Fibroblast of skin of right quadriceps (primary cell): ENCODE measurements at places on chromosomes 3 and 15.
A peak's percentile ranks its signal among the peaks of the same experiment; 100 is the strongest.

GRCh38 chr3:45309876-45310275, 78.5 kb upstream of the LARS2 start:
- DNase-seq: no peak

DNA sequence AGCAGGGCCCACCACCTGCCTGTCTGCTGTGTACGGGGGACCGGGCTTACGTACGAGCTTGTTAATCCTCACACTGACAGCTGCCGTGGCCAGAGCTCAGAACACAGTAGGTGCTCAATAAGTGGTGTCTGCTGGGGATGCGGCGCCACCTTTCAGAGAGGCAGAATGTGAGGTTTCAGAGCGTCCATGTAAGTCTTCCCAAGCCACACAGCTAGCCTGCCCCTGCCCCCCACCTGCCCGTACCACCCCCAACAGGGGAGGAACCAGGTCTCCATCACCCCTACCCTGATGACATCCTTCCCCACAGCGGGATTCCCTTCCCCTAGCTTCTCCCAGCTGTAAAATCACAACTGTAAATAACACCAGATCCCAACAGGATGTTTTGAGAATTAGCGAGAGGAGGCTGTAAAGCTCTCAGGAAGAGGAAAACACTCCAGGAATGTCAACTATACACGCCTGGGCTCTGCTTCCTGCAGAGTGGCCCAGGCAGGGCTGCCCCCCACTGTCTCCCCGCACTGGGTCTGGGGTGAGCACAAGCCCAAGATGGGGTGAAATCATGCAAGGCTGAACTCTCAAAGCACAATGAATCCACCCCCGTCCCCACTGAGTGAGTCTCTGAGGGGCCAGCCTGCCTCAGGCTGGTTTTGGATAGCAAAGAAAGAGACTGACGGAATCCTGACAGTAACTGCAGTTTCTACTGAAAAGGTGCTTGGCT, 250.1 kb upstream of the LYSMD4 start:
- peak; percentile 48 for DNase-seq

- no peak for DNase-seq
These were observed 300.1 kb downstream of the ROBO1 start for GRCh38 chr3:79467721-79468120.

DNA sequence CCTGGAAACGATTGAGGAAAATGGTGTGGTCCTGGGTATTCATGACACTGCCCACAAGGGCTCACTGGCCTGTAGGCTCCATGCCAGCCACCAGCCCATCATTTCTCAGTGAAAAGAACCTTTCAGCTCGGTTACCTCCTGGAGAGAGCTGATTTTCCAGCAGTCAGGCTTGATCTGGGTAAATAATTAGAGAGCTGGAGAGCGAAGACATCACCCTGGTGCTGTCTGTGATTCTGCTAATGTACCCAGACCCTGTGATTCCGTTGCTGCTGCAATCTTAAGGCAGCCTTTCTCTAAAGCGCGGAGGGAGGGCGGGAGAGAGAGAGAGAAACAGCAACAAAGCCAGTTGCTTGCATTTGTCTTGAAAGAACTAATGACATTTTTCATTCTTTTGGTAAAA, 221.9 kb upstream of the TOPAZ1 start:
- no peak for DNase-seq

- no peak for DNase-seq
These were observed 30.0 kb downstream of the DAPK2 start for GRCh38 chr15:64016257-64016656.

DNA sequence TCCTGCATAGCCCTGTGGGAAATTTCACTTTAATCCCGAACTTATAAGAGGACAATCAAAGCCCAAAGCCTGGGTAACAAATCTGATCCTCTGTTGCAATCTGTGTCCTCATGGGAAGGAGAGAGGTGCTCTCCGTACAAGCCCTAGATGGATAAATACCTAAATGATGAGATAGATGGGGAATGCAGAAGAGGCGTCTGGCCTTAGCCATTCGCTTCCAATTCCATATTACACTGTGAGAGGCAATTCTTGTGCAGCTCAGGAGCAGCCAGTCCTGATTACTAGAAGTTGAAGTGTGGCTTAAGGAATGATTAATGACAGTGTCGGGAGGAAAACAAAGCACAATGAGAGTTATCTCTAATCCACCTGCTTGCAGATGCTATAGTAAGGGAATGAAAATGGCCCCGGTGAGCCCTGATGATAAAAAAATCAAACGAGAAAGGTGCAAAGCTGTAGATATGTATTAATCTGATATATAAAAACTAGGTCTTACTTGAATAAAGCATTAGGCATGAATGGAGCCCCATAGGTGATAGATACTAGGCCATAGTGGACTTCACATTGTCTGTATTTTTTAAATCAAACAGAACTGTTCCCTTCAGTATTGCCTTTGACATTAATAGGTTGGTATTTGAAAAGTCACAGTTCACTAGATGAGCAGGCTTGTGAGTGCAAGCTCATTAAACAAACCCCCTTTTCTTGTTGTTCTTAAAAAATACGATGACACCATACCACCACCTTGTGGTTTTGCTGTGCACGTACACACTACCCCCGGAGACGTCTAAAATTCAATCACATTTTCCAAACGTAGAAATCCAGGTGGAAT, 54.2 kb upstream of the TMCO5A start:
- peak; percentile 83 for DNase-seq

- no peak for DNase-seq
These were observed 53.0 kb upstream of the GSK3B start for GRCh38 chr3:120147072-120147871.

DNA sequence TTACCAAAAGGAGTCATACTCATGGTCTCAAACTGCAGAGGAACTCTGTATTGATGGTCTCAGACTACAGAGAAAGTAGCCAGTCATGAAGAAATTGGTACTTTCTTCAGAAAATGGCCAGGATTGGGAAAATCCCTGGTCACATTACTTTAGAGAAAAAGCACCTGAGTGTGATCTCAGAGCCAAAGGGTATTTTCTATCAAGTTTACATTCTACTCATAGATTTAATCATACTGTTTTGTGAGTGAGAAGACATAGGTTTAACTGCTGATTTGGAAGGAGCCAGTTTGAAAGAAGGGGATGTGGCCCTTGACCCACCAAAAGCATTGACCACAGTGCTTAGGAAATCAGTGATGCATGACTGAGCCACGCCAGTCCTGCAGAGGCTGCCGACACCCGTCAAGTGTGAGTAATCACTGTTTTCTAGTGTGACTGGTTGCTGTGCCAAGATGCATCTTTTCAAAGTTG, 203.6 kb downstream of the AKAP13 start:
- DNase-seq: no peak

DNA sequence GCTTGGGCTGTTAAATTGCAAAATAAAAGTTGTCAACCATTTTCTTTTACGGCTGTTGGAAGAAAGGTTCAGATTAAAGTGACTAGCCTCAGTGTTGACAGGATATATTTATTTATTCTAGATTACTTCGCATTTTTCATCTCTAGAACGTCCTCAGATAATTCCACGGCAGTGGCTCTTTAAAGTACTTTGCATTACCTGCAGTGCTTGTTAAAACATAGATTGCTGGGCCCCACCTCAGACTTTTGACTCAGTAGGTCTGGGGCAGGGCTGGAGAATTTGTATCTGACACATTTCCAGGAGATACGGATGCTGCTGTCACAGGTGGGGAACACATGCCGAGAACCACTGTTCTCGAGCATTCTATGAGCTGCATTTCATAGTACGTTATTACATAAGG, 292.7 kb downstream of the EDEM1 start:
- no peak for DNase-seq

DNA sequence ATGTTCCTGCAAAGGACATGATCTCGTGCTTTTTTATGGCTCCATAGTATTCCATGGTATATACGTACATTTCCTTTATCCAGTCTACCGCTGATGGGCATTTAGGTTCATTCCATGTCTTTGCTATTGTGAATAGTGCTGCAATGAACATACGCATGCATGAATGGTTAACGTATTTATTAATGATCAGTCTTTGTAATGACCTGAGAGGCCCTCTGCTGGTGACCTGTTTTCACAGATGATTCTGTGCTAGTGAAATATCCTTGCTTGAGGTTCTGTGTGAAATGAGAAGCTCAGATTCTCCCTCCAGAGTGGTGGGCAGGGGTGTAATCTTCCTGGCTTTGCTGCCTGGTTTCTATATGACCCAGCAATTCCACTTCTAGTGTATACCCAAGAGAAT, 160.2 kb upstream of the RASGRP1 start:
- no peak for DNase-seq

GRCh38 chr15:31260646-31261265, 65.9 kb upstream of the KLF13 start:
- no peak for DNase-seq

GRCh38 chr3:63609408-63609807, 43.1 kb upstream of the SNTN start:
- DNase-seq: no peak

DNA sequence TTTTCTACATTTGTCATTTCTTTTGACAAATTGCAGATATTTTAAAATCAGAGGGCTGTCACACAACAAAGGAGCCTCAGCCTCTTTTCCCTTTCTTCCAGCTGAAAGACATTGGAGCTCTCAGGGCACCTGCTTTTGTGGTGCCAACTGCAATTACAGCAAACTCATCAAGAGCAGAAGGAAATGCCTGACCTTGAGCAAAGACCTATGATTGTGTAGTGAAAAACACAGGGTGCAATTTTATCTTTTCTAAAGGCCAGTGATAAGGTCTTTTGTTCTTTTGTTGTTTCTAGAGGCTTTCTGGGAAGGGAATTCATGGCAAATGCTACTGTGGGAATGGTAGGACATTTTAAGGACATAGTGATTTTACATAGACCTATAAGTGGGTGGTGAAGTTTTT, 214.3 kb downstream of the OXSM start:
- no peak for DNase-seq

GRCh38 chr3:135500034-135500433, 465.5 kb upstream of the PPP2R3A start:
- no peak for DNase-seq

DNA sequence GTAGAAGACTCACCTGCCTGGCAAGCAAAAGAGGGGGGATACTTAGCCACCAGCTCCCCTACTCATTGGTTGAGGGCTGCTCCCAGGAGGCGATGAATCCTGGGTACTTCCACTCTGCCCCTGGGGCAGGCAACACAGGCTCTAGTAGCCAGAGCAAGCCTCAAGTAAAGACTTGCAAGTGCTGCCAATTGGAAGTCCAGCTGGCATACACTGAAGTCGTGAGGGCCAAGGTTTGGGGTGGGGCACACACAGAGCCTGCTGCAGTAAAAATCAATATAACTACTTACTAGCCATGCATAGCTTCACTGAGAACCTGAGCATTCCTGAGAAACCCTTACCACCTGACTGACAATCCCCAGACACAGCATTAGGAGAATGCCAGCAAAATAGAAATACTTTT, 123.0 kb upstream of the EIF1B start:
- no peak for DNase-seq

DNA sequence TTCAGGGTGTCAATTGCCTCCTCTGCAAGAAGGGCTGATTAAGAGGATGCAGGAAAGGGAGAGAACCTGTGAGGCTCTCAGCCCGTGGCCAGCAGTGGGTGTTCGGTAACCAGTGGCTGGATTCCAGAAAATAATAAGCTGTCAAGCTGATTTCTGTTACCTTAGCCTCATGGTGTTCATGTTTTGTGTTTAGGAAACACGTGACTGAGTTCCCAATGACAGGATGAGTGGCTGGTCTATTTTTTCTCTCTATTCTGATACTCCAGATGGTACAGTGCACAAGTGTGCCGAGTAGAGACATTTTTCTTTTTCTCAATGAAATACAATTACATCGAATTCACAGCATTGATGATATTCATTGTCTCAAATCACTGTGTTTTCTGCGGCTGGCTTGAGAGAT, 43.6 kb downstream of the EDEM1 start:
- DNase-seq: no peak

GRCh38 chr15:83845230-83845629, 191.3 kb downstream of the ADAMTSL3 start:
- DNase-seq: peak; percentile 56

DNA sequence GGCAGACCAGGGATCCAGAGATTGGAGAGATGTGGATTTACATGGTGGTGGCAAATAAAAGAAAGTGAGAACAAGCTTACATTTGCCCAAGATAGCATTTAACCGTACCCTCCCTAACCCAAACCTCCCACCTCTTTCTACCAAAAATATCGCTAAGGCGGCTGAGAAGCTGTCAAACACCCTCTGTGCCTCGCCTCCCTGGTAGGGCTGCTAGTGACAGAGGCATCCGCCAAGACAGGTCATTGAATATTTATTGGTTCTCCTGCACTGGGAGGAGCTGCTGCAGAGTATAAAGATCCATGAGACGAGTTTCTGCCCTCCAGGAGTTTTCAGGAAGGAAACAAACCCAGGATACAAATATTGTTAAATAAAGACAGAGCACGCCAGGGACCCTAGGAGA, 107.3 kb upstream of the TMC3 start:
- no peak for DNase-seq

DNA sequence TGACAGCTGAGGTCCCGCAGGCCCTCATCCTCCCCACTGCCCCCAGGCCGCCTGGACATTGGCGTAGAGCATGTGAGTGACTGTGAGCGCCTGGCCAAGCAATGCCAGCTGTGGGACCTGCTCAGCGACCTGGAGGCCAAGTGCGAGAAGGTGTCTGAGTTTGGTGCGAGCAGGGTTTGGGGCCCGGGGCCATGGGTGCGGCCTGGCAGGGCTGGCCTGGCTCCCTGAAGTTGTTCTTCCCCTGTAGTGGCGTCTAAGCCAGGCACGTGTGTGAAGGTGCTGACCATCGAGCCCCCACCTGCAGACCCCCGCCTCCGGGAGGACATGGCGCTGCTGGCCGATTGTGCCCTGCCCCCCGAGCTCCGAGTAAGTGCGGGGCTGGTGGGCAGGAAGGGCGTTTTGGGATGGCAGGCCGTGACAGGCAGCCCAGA, 4.2 kb downstream of the ABTB1 start:
- no peak for DNase-seq

- no peak for DNase-seq
These were observed 78.5 kb downstream of the MRPL46 start for GRCh38 chr15:88388686-88389085.

GRCh38 chr15:91307601-91308000, 207.5 kb downstream of the SV2B start:
- no peak for DNase-seq

DNA sequence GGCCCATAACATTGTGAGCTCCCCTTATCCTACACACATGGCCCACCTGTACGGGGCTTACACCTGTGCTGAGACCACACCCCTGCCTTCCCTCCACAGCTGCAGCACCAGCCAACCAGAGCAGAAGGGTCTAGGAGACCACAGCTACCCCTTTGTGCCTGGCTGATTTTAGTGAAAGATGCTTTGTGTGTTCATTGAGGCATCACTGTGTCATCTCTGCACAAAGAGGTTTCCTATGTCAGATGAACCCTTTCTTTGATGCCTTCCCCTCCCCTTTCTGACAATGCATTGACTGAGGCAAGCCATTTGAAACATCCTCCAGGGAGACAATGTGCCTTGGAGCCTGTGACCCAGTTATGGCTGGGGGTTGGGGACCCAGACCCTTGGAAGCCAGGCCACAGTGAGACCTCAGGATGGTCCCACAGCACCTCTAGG, 54.9 kb upstream of the SLC7A14 start:
- DNase-seq: no peak

DNA sequence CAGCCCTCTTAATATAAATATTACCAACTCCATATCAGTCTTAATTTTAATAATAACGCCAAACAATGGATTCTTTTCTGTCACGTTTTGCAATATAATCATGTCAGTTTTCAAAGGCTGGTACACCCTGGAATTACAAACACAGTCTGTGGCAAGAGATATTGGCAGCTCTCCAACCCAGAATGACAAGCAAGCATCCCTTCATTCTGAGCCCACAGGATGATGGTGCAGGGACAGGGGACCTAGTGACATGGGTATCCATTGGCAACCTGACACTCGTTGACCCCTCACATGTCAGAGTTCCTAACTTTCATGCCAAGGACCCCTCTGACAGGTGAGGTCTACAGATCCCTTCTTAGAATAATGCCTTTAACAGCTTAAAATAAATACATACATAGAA, 154.5 kb upstream of the TSC22D2 start:
- DNase-seq: no peak
